ENCODE measurements at places on chromosomes 1 and 21.

- no peak for DNase-seq
These were observed 252.4 kb upstream of the KAZN start for GRCh38 chr1:14345946-14346550.

GRCh38 chr1:153422450-153423068 lies 6.2 kb downstream of the S100A7A start:
- peak; percentile 81 for DNase-seq

GRCh38 chr1:38064197-38064903 lies 17.8 kb upstream of the POU3F1 start:
- DNase-seq: peak; percentile 56

- no peak for DNase-seq
These were observed 75.0 kb downstream of the USP24 start for GRCh38 chr1:55140137-55140536.

DNA sequence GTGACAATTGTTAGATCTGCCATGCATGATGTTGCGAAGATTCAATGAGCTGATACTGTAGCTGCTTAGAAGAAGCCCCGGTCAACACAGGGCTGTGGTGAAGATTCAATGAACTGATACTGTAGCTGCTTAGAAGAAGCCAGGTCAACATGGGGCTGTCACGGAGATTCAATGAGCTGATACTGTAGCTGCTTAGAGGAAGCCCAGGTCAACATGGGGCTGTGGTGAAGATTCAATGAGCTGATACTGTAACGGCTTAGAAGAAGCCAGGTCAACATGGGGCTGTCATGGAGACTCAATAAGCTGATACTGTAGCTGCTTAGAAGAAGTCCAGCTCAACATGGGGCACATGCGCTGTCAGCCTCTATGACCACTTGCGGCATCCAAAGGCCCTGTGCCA lies 18.8 kb upstream of the BACE2 start:
- no peak for DNase-seq

- no peak for DNase-seq
These were observed 275.7 kb upstream of the CAMK1G start for GRCh38 chr1:209307846-209308245.

- no peak for DNase-seq
These were observed 13.0 kb upstream of the ACBD6 start for GRCh38 chr1:180515364-180515763.

DNA sequence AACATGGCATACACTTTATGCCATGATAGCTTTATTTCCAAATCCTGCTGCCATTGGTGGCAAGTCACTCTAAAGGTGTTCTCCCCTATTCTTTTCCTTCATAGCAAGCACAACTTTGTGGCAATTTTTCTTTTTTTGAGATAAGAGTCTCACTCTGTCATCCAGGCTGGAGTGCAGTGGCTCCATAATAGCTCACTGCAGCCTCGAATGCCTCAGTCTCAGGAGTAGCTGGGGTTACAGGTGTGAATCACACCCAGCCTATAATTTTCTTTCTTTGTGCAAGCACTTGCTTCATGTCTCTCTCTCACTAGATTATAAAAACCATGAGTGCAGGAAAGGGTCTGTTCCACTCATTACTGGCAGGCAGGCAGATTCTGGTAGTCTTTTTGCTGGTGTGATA lies 5.4 kb upstream of the KDM4A start:
- DNase-seq: no peak

GRCh38 chr1:26021647-26022403 lies at the start of gene EXTL1:
EXTL1 (plus strand) TSS chr1:26021775; CDS start chr1:26022647, 872 bp downstream.
- DNase-seq: no peak

- peak; percentile 67 for DNase-seq
These were observed 50.8 kb downstream of the CAPN9 start for GRCh38 chr1:230797942-230798365.

GRCh38 chr1:155893389-155894142 lies 17.6 kb downstream of the RIT1 start:
- DNase-seq: peak; percentile 91

DNA sequence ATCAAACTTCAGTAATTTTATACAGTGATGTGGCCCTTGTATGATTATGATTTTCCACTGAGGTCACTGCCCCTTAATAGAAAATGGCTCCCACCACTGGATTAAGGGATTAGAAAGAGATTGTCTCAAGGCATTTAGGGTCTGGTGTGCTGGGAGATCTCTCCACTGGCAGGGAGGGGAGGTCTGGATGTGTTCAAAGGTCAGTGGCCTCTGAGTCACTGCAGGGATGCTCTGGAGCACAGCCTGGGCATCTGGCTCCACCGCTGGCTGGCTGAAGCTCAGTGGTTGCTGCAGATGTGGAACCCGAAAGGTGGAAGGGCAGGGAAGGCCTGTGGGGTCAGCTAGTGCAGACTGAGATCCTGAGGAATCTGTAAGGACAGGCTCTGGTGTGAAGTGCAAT lies 18.3 kb upstream of the CHI3L1 start:
- DNase-seq: no peak

GRCh38 chr21:15506086-15506485 lies 223.7 kb upstream of the USP25 start:
- no peak for DNase-seq

DNA sequence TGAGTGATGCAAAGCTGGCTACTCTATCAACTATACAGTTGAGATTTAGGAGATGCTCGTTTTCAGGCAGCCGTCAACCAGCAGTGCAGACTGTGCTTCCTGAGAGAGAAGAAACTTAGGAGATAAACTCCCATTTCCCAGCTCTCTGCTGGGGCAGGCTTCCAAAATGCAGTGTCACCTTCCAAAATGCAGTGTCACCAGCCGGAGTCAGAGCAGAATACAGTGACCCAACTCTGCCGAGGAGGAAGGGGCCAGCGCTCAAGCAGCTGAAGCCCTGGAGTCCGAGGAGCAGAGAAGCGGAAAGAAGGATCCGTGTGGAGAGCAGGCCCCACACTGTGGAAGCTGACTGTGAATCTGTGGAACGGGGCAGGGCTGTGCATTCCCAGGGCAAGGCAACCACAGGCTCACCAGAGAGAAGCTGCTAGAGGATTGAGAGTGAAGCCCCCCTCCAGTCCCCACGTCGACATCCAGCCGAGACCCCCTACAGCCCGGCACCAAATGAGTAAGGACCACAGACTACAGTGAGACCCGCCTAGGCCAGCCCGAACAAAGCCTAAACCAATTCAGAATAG lies 703 bp upstream of the KRTAP12-1 start:
- no peak for DNase-seq

DNA sequence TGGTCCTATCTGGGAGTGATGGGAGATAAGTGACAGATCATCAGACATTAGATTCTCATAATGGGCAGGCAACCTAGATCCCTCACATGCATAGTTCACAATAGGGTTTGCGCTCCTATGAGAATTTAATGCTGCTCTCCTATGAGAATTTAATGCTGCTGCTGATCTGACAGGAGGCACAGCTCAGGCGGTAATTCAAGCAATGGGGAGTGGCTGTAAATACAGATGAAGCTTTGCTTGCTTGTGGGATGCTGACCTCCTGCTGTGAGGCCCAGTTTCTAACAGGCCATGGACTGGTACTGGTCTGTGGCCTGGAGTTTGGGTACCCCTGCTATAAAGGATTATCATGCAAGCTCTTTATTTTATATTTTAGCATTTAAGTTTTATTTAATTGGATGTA lies 72.0 kb downstream of the ZMYM4 start:
- no peak for DNase-seq

GRCh38 chr21:38448671-38449385 lies 49.4 kb downstream of the ERG start:
- DNase-seq: no peak

GRCh38 chr1:72439036-72439435 lies 156.7 kb upstream of the NEGR1 start:
- DNase-seq: peak; percentile 68

GRCh38 chr1:30757352-30758120 lies at the start of gene LAPTM5:
LAPTM5 (minus strand) TSS chr1:30757774; CDS start chr1:30757745, 29 bp downstream.
- DNase-seq: no peak

DNA sequence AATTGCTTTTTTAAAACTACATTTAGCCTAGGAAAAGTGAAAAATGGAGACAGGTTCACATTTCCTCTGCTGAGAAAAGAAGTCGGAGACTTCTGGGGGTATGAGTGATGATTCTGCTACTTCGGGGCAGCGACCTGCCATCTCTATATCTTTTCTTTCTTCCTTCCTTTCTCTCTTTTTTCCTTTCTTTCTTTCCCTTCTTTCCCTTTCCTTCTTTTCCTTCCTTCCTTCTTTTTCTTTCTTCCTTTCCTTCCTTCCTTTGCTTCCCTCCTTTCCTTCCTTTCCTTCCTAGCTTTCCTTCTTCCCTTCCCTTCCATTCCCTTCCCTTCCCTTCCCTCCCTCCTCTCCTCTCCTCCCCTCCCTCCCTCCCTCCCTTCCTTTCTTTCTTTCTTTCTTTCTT lies 17.8 kb downstream of the TBX19 start:
- DNase-seq: no peak

- DNase-seq: no peak
These were observed 181.9 kb upstream of the VAMP3 start for GRCh38 chr1:7589080-7589735.

- DNase-seq: no peak
These were observed 139.4 kb downstream of the VPS13D start for GRCh38 chr1:12369258-12369657.

DNA sequence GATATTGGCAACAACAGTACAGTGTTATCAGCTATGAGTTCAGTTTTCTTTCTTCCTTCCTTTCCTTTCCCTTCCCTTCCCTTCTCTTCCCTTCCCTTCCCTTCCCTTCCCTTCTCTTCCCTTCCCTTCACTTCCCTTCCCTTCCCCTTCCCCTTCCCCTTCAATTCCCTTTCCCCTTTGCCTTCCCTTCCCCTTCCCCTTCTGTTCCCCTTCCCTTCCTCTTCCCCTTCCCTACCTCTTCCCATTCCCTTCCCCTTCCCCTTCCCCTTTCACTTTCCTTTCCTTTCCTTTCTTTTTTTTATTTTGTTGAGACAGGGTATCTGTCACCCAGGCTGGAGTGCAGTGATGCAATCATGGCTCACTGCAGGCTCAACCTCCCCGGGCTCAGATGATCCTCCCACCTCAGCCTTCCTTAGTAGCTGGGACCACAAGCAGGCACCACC lies 72.3 kb upstream of the CAPZB start:
- peak; percentile 49 for DNase-seq

- DNase-seq: no peak
These were observed 73.5 kb upstream of the ANGPTL3 start for GRCh38 chr1:62523860-62524259.

GRCh38 chr1:36824390-36824861 lies 209.9 kb downstream of the GRIK3 start:
- DNase-seq: no peak

- DNase-seq: peak; percentile 92
These were observed 17.8 kb downstream of the PKNOX1 start for GRCh38 chr21:42991992-42992740.

DNA sequence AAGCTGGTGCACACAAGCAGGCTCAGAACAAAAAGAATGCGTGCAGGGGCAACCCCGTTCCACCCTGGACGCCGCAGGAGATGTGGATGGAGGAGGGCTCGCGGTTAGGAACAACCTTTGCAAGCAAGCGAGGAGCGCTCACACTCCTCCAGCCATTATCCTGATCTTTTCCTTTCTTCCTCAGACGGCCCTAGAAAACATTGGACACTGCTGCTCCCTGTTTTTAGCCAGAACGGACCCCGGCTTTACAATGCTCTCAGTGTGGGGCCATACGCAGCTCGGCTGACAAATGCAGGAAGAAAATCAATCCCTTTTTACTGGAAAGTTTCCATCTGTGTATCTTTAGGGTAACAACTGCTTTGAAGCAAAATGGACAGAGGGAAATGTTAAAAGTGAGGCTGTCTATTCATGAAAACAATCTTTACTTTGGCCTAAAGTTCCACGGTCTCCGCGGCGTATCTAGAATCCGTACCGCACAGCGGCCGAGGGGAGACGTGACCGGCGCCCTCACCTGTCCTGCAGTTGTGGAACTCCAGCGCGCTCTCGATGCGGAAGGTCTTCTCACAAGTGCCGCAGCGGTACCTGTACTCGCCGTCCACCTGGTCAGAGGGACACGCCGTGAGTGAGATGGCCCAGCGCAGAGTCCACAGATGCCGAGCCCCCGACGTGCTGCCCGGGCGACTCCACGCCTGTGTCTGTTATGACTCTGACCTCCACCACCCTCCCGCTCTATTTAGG lies 44.0 kb downstream of the PRDM15 start:
- no peak for DNase-seq

GRCh38 chr1:117757668-117758067 lies 151.8 kb downstream of the TENT5C start:
- peak; percentile 84 for DNase-seq

GRCh38 chr1:14778898-14779865 lies 180.7 kb downstream of the KAZN start:
- no peak for DNase-seq

DNA sequence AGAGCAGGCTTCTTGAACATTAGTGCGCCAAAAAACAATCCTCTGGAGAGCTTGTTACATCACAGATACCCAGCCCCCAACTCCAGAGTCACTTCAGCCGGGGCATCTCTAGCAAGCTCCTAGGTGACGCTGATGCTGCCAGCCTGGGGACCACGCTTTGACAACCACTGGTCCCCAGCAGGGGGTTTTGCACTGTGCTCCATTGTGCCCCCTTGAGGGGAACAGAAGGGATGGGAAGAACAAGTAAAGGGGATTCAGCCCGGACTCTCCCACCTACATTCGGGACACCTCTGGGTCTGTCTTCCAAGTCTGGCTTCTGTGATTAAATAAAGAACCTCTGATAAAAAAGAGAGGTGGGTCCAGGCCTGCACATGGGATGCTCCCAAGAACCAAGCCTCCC lies 60.4 kb downstream of the ATP5PO start:
- no peak for DNase-seq

GRCh38 chr21:32352526-32352925 lies 40.3 kb downstream of the URB1 start:
- no peak for DNase-seq

DNA sequence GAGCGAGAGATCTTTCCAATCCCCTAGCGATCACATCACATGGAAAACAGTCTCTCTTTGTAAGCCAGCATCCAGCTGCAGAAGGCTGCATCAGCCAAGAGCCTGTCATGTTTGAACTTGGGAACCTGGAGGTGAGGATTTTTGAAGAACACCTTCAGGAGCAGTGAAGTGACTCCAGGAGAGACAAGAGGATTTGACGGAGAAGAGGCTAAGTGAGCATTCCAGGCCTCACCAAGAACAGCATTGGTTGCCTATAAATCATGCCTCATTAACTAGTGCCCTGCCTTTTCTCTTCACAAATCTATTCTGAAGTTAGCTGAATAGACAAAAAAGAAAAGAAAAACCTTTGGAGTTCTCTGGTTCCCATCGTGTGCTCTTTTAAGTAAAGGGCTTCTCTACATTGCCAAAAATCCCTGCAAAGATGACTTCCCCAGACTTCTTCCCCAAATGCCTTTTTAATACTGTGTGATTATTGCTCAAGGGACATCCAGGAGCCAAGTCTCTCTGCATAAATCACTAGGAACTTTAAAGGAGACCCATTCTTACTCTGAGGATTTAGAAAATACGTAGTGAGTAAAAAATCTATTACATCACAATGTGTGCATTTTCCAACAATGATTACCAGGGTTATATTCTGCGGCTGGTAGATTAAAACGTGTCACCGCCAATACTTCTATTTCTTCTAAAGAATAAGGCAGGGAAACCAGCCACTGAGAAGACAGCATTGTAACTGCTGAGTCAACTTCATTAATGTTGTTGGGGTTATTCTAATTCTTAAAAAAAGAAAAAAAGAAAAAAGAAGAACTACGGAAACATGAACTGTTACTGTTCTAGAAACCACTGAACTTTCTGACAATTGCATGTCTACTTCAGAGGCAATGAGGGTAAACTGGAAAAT lies 95.2 kb downstream of the KIF14 start:
- DNase-seq: peak; percentile 44
